ENCODE measurements at places on chromosomes 7 and 10.

- DNase-seq = no peak
These were observed 180.3 kb downstream of the SH2D4B start for GRCh38 chr10:80718024-80718423.

DNA sequence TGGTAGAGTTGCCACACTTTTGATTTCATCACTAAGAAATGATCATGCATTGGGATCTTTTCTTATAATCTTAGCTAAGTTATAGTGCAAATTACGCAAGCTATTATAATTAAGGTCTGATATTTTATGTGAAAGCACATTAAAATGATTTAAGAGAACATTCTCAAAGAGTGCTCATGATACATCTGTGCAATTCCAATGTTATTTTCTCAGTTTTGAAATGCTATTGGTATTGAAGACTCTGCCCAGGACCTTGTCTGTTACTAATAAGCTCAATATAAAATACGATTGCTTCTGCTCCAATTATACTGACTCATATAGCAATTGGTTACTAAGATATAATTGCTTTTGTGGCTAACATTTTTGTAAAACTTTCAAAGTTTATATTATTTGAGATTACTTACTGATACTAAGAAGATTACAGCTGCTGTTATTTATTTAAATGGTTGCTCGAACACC, 180.9 kb downstream of the ADAM12 start:
- DNase-seq = no peak

DNA sequence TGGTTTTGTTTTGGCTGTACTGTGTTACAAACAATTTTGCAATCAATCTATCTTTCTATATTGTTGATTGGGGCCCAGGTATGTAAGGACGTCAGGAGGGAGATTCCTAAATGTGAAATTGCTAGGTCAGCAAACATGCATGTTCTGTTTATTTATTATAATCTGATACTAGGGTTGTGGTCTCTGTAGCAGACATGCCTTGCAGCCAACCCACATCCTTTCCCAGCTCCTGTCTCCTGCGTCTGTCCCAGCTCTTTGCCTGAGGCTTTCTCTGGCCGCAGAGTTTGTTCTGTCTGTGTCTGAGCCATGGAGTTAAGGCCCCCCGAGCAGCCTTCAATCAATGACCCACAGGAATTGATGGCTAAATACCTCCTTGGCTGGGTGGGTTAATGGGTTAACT, 124.0 kb upstream of the ZEB1 start:
- no peak for DNase-seq

DNA sequence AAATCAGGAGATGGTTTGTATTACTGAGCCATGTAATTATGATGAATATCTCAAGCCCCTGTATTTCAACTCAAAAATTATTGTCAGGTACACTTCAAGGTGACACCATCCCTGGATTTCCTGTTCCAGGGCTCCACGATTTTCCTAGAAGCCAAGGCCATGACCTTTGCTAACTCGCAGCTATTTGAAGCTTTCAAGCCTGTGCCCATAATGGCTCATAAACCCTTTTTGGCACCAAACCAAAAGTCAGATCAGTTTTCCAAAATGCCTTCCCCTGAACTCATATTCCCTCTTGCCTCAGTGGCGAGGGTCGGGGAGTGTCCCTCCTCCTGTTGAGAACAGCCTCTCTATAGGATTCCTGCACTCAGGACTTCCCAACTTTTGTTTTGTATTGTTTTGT, 70.8 kb downstream of the HIP1 start:
- no peak for DNase-seq

DNA sequence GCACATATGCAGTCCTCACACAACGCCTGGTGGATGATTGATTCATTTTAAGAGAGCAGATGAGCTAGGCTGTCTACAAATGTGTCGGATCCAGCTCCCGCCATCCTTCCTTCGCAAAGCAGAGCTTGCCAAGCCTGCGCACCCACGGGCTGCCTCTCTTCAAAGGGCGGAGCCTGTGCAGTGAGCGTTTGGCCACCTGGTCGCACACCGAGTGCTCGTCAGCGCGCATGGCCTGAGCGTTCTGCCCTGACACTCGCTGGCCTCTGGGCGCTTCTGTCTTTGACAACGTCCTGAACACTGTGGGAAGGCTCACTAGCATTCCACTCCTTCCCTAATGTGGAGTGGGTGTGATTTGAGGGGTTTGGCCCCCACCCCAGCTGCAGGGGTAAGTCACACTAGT, 47.1 kb upstream of the TMEM72 start:
- peak; percentile 53 for DNase-seq

DNA sequence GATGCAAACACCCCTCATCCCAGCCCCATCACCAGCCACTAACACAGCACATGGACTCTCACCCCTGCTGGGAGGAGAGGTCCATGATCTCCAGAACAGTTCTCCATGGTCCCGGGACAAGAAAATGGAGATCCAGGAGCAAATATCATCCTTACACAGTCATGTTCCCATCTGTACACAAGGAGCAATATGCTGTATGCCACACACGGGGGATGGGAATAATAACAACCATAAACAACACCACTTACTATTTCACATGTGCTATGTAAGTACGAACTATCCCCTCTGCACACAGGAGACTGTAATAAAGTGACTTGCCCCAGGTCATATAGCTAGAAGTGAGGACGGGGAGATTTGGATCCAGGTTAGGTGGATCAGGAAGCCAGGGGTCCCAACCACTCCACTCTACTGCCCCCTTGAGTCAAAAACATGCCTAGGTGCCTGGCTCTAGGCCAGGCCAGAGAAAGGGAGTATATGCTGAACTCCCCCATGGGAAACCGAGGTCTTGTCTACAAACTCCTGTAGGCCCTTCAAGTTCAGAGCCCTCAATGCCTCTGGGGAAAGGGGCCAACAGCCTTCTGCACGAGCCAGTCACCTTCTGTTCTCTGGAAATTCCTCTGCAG, 34.1 kb downstream of the LRRC20 start:
- peak; percentile 3 for DNase-seq

All from NCI-H524 (cell line).